C1 segment of cervical spinal cord (tissue), 14 donors: ENCODE measurements at places on chromosomes 7 and 10.

DNA sequence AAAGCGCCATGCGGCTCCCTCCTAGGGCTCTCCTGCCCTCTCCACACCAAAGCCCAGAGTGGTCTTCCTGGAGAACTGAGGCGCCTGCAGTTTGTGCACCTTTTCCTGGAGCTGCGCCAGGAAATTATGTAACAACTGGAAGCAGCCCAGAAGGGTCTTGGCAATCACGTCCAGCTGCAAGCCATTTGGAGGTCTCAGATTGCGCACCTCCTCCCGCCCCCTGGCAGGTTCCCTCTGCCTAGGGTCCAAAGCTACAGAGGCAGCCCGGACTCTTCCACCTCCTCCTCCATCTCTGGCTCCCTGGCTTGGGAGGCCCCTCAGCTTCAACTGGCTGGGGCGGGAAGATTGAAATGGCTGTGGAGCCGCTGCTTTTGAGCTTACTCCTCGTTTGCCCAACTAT, 34.0 kb upstream of the SFTPD start:
- DNase-seq = no peak

GRCh38 chr7:146647445-146647844, 530.8 kb downstream of the CNTNAP2 start:
- no peak for DNase-seq

GRCh38 chr10:60798031-60798430, 19.8 kb downstream of the CDK1 start:
- DNase-seq = no peak

DNA sequence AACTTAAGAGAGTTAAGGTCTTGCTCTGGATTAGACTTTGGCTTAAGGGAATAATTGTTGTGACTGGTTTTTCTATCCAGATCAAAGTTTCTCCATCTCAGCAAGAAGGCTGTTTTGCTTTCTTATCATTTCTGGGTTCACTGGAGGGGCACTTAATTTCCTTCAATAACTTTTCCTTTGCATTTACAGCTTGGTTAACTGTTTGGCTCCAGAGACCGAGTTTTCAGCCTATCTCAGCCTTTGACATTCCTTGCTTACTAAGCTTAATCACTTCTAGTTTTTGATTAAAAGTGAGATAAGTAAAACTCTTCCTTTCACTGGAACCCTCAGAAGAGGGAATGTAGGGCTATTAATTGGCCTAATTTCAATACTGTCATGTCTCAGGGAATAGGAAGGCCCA, 76.4 kb downstream of the LARP4B start:
- no peak for DNase-seq

DNA sequence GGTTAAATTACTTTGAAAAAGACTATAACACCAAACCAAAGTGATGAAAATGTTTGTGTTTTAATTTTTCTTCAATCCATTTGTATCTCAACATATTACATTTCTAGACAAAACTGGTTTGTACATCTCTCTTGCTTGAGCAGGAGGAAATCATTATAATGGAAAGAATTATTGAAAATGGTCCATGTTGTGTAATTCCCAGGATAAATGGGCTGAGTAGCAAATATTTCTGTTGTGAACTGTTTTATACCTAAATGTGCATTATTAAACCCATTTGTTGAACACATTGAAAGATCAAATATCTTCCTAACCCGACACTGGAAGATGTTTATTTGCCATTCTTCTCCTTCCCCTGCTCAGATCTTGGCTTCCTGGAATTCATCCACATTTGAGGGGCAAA, 14.1 kb upstream of the CDK6 start:
- DNase-seq = no peak
